AG20443 (cell line): ENCODE measurements at places on chromosomes 12 and 14.
A peak's percentile ranks its signal among the peaks of the same experiment; 100 is the strongest.

- peak; percentile 92 for DNase-seq
Observed at GRCh38 chr12:112419297-112420133, 768 bp downstream of the PTPN11 start.

GRCh38 chr12:53703756-53704155 is 23.5 kb downstream of the CALCOCO1 start:
- DNase-seq: no peak

- DNase-seq: peak; percentile 71
Observed at GRCh38 chr12:107610021-107610859, 75.4 kb upstream of the PWP1 start.

DNA sequence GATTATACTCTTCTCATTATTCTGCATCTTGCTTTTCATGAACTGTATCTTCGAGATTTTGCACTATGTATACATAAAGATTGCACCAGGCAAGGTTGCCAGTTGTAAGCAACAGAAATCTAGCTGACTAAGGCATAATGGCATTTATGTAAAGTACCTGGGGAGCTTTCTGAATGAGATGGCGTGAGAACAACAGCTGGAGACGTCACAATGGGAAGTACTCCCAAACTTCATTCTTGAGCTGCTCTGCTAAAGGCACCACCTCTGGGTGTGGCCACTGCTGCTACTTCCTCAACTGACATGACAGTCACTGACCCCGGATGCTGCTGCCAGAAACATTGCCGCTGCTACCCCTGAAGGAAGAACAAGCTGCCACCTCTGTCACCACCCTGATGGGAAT is 220.7 kb downstream of the NOVA1 start:
- DNase-seq: no peak
